ENCODE measurements at places on chromosomes 11 and 22.

GRCh38 chr11:10899121-10899830 lies 41.4 kb upstream of the ZBED5 start:
- no peak for DNase-seq

DNA sequence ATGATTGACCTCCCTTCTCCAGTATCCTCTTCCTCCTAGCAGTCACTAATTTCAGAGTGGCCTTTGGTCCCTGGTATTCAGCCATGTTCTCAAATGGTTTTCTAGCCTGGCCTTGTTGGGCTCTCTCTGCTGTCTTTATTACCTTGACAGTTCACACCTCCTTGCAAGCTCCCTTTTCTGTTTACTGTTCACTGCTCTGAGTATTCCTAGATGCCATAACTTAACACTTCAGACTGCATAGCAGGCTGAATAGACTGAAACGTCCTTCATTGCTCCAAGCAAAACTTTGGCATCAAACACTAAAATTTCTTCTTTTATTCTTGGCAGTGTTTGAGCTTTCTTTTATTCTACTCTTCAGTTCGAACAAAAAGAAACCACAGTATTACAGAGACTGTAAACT lies 49.7 kb upstream of the SLC25A18 start:
- no peak for DNase-seq

- DNase-seq, result no peak
These were observed 9.5 kb downstream of the MACROD1 start for GRCh38 chr11:64156235-64157011.

- DNase-seq, result no peak
These were observed 101.5 kb downstream of the PLEKHA7 start for GRCh38 chr11:16912692-16913111.

- DNase-seq, result no peak
These were observed 61.8 kb downstream of the SHANK2 start for GRCh38 chr11:71190551-71190950.

DNA sequence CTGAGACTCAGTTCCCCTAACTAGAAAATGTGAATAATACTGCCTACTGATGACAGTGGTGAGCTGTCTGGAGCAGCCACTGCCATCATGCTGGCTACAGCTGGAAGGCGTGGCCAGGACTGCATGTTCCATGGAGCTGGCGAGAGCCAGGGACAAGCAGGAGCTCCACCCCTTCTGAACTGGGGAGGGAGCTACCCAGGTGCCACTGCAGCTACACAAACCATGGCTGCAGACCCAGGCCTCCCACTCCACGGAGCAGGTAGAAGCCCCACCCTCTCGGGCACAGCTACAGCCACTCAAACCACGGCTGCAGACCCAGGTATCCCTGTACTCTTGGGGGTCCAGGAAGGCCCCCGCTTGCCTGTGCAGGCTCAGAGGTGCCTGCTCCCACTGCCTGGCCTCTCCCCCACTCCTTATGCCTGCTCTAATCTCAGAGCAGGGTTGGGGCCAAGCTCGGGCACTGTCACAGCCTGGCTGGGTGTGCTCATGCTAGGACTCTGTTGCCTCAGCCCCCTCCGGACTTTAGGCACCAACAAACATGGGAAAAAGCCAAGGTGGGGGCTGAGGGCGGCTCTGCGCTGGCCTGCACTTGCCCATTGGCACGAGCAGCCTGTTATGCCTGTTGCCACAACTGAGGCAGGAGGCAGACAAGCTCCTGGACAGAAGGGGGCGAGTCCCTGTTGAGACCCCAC lies 51.7 kb downstream of the RAB30 start:
- DNase-seq, result no peak

GRCh38 chr11:103326070-103326794 lies 217.0 kb downstream of the DYNC2H1 start:
- DNase-seq, result peak; percentile 27

- no peak for DNase-seq
These were observed 52.6 kb downstream of the PITPNB start for GRCh38 chr22:27866135-27867084.

GRCh38 chr11:45021001-45021400 lies 70.3 kb upstream of the TP53I11 start:
- no peak for DNase-seq

DNA sequence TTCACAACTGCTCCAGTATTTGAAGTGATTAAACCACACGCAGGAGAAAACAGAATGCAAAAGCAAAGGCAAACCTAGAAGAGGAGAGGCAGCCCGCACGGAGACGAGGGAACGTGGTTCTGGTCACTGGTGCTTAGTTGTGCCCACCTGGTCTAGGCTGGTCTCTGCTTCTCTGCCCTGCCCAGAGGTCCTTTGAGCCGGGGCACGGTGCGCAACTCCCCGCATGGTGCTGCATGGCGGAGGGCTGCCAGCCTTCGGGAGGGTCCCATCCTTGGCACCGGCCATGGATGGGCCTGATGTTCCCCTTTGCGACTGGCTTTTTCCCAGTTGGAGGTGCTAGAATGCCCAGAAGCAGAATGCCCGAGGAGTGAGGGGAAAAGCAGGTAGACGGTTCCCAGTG lies 46.1 kb downstream of the KCNC1 start:
- DNase-seq, result no peak

DNA sequence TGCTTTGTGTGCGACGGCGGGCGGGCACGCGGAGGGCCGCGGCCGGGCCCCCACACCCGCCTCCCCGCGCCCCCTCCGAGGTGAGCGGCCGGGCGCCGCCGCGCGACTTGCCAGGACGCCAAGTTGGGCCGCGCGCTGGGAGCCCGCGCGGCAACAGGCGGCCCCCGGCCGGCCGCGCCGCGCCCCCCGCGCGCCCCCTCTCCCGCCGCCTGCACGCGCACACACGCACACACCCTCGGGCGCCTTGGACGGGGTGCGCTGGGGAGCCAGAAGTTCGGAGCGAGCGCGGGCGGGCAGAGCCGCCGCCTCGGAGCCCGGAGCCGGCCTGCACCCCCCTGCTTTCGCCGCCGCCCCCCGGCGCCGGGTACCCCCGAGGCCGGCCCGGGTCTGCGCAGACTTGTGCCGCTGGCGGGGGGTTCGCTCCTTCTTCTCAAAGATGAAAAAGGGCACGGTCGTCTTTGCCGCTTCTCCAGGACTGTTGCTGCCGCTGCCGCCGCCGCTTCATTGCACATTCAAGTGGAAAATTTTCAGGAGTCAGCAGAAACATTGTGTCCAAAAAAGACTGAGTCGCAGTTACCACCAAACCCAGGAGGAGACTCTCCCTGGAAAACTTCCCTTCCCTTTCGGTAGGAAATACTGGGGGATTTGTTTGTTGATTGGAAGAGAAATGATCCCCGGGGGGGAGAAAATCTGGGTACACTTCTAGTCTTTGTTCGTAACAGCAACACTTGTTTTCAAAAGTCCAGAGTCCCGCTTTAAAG lies 895 bp downstream of the TEAD1 start:
- DNase-seq, result no peak

DNA sequence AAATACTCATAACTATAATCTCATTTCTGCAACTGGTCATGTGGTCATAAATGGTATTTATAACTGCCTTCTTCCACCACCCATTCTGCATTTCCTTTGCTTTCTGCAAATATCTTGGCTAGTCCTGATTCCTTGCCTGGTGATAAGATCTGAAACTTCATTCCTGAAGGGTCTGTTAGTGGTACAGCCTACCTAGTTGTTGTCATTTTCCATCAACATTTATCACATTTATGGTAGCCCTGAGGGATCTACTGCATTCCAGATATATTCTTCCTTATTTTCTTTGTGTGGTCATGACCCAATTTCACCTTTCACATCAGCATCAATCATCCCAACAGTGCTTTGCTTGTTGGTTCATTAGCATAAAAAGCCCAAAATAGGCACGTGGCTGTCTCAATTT lies 50.1 kb downstream of the DDX6 start:
- DNase-seq, result no peak

- no peak for DNase-seq
These were observed 23.7 kb downstream of the SCN4B start for GRCh38 chr11:118128721-118129470.

GRCh38 chr11:15379483-15379882 lies 264.8 kb downstream of the INSC start:
- no peak for DNase-seq

DNA sequence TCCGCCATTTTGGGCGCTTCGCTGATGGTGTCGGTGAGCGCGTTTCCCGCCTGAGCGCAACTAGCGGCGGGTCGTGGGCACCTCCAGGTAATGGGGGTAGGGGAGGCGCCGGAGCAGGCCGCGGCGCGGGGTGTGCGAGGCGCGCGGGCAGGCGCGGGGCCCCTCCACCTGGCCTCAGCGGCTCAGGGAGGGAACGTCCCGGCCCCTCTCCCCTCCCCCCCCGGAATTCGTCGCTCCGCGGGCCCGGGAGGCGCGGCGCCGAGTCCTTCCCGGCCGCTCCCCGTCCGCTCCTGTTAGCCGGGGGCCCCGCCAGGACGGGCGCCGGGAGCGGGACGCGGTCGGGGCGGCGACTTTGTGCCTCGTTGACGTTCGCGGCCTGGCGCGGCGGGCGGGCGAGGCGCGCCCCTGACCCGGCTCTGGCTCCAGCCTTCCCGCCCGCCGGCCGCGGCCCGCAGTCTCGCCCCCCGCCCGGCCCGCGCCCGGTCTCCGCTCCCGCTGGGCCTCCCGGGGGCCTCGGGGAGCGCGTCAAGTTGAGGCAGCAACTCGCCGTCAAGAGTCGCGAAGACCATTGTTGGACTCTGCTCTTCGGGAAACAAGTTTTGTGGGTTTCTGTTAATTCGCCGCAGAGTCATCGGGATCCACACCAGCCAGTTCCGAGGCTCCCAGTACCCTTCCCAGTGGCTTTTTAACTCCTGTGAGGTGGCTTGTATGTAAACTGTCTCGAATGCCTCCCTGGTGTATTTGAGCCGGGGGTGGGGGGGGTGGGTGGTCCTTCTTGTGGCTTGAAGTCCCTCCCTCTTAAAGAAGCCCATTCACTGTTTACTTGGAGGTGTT lies at the start of gene PPP6R3:
PPP6R3 (plus strand) TSS at position 12 of the 834 bp plus-strand sequence. CDS start 76,913 bp downstream, outside the sequence.
- DNase-seq, result no peak

DNA sequence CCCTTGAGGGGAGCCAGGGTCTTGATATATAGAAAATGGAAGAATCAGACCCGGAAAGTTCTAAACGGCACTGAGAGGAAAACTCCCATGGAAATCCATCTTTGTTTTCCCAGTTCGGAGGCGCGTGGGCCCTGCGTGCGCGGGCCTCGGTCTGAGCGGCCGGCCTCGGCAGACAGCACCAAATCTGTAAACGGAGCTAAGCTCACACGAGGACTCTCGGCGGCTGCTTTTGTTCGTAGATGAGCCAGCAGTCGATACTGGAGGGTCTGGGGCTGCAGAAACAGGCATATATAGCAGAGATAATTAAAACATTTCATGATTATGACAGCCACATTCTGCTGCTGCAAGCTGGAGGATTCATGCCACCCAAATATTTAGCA lies 68.5 kb upstream of the PPARA start:
- DNase-seq, result no peak

DNA sequence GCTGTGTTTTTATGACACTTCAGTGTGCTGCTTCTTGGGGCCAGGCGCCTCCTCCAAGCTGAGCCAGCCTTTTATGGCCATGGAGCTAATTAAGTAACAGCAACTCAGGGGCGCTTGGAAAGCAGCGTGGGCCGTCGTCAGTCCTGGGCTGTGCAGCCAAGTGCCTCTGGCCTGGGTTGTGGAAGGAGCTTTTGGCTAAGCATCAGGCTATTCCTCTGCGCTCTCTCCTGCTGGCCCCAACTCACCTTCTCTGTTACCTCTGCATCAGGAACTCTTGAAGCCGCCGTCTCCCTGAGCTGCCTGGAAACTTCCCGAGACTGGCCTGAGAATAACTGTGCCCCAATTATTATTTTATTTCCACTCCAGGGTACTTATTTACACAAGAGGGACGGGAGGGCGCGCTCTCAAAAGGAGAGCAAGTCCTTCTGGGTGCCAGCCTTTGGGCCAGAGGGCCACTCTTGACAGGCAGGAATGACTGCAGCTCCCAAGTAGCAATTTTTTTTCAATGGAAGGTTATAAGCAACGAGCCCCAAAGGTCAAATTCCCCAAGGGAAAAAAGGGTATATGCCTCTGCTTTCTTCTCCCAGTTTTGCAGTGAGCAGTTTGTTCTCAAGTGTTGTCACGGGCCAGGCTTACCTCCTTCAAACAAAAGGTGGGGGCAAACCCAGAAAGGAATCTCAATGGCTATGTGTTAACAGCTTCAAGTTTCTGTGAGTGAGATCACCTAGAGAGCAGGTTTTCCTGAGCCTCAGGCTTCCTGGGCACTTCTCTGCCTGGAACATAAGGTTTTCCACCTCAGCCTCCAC lies 38.5 kb upstream of the NAV2 start:
- DNase-seq, result no peak

DNA sequence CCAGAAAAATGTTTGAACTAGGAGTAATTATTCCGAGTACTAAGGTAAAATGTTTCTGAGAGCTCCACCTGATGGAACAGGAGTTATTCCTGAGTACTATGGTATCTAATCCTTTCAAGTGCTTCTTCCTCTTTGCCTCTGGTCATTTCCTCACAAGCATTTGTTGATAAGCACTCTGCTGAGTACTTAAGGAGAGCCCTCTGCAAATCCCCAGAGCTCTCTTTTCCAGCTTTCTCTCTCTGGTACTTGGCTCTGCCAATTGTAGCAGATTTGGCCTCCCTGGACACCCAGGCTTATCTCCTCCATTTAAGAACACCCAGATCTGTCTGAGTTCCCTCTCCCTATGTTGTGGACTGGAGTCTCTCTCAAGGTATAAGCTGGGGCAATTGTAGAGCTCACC lies 457.0 kb downstream of the MN1 start:
- DNase-seq, result no peak

DNA sequence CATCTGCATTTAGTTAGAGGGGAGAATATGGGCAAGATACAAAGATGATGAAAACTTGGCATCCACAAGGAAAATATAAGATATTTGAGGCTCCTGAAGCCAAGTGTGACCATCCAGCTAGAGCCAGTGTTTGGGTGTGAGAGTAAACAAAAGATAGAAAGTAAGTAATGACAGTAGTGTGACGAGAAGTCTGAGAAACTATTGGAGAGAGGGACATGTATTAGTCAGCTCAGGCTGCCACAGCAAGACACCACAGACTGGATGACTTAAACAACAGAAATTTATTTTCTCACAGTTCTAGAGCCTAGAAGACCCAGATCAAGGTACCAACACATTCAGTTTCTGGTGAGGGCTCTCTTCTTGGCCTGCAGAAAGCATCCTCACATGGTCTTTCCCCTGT lies 6.4 kb upstream of the CCKBR start:
- no peak for DNase-seq

DNA sequence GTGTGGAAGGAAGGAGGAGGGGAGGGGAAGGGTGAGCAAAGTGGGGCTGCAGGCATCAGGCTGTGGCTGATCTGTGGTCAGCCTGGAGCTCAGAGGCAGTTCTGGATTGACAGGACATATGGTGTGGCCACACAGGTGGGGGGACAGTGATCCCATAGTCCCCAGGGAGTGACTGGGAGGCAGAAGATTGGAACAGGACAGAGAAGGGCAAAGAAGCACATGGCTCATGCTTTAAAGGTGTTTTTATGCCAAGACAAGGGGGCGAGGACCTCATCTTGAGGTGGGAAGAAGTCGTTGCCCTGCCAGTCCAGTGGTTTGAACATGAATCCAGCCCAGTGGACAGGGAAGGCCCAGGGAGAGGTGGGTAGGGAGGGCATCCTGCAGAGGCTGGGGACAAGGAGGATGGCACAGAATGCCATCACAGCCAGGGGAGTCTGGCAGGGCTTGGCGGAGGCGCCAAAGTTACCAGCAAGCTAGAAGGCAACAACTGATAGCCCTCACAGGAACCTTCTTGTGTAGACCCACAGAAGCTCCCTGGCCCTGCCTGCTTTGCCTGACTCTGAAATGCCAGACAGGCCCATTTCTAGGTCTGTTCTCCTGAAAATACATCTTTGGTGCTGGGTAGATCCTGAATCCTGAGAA lies 3.1 kb downstream of the BET1L start:
- DNase-seq, result no peak
